Left ventricle myocardium superior (tissue), 1 donor: ENCODE measurements at places on chromosomes 5 and 9. TPM values are rescaled to one million over a fixed set of nuclear protein-coding genes. Genes with fewer than 3 reads are reported as not detected.

GRCh38 chr9:91682806-91683205 is 259.2 kb upstream of the NFIL3 start:
- no peak for DNase-seq

DNA sequence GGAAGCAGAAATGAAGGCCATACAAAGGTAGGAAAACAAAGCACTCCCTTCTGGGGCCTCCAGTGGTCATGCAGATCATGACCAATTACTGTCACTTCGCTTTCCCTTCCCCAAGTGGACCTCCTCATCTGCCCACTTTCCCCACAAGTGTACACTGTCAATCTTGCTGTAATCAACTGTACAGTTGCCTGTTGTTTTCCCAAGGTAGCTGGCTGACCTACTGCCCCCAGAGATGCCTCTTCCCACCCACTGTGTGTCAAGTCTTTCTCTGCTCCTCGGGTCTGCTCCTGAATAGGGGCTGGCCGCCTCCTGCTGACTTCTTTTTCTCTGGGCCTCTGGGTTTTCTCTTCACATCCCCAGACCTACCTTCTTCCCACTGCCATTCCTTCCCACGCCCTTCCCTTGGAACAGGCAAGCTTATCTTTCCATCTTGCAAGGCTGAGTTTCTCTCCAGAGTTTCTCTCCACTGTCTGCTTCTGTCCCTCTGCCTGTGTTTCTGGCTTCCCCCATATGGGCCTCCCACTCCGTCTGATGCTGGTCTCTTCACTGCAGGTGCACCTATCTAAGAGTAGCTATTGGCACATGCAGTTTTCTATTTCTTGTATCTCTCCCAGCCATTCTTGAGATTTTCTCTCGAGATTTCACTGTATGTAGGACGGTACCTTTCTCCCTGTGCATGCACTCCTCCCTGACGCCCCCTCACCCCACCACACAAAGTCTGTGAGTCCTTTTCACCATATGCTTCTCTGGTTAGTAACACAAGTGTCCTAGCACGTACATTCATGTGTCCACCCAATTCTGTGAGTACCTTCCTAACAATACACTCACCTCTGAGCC is 2.4 kb downstream of the ELL2 start:
- DNase-seq, result peak; percentile 25

DNA sequence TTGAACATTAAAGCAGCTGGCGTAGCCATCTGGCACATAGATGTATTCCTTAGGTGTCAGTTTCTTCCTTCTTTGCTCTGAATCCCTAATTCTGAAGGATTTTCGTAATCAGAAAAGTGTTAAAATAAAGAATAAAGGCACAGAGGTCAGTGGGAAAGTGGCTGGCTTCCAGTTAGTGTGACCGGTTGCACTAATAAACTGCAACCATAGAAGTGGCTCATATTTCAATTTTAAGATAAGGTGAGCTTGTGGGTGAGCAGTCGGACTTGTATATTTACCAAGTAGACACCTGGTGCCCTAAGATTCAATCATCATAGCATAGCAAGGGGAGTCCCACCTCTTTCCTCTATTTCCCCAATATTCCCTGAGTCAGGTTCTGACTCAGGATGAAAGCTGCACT is 459.6 kb downstream of the ACTL7B start:
- no peak for DNase-seq

The SHC3 gene
- total RNA-seq, result 0.59 TPM
